Mesendoderm (in vitro differentiated cells): ENCODE measurements at places on chromosomes 13 and 19.

GRCh38 chr19:18922228-18922985 lies 2.9 kb downstream of the DDX49 start:
- DNase-seq, result no peak

GRCh38 chr19:7681340-7682174 lies 924 bp downstream of the TRAPPC5 start:
- DNase-seq, result peak; percentile 95

DNA sequence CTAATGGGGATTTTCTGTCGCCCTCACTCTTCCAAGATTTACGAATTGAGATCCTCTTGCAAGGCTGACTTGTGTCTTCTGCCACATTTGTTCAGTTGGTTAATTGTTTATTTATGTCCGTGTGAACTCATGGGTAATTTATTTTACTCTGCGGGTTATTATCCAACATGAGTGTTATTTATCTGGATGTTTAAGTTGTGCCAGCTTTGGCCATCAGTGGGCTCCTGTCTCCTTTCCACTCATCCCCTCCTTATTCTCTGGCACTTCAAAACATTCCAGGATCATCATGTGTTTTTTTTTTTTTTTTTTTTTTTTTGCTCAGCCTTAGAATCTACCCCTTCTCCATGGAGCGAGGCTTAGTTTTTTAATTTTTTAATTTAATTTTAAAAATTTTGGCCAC lies 19.0 kb downstream of the ACP7 start:
- DNase-seq, result no peak

DNA sequence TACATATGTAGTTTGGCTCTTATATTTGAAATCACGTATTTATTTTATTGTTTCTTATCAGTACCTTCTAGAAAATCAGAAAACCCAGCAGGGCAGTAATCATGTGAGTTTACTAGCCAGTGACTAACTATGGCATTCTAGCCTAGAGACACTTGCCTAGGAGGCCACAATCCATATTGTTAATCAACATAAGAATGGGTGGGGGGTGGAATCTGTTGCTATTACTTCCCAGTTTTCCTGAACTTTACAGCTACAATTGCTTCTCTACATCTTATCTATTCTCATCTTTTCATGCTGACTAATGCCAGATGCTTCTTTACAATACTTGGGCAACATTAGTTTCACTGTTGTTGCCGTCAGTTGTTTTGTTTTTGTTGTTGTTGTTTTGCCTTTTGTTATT lies 18.7 kb upstream of the ATXN8OS start:
- DNase-seq, result peak; percentile 69

DNA sequence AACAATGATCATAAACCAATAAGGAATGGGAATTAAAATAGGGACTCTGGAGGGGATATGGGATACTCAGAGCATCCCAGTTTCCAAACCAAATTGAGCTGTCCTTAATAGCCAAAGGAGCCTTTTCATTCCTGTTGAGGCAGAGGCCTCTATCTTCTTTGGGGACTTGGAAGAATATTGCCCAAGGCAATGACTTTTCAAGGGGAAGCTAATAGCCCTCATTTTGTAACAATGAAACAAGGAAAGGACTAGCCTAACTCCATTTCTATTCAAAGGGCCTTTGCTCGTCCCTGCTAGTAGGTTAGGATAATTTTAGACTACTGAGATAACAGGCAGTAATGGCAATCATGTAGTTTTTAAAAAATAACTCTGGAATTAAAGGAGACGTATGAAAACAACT lies 789.8 kb upstream of the SLITRK5 start:
- DNase-seq, result peak; percentile 80

- DNase-seq, result peak; percentile 57
Measured at GRCh38 chr13:48849515-48849914, 126.2 kb upstream of the FNDC3A start.
